Activated CD8-positive, alpha-beta memory T cell treated with anti-CD3 and anti-CD28 coated beads for 24 hours (primary cell): ENCODE measurements at places on chromosomes 7 and 10.

DNA sequence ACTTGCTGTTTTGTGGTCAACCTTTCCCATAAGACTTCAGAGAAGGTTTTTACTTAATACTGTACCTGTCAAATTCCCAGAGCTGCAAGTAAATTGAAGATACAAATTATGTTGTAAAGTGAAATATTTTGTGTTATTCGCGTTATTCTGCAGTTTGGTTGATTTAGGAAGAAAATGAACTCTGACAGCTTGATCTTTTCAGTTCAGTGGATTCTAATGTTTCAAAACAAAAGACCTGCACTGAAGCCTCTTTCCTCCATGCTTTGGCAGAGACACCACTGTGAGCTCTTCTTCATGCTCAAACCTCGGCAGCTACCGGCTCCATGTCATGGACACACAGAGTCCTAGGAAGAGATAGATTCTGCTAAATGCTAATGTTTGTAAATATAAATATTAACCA is 75.7 kb upstream of the INSYN2A start:
- DNase-seq = no peak

DNA sequence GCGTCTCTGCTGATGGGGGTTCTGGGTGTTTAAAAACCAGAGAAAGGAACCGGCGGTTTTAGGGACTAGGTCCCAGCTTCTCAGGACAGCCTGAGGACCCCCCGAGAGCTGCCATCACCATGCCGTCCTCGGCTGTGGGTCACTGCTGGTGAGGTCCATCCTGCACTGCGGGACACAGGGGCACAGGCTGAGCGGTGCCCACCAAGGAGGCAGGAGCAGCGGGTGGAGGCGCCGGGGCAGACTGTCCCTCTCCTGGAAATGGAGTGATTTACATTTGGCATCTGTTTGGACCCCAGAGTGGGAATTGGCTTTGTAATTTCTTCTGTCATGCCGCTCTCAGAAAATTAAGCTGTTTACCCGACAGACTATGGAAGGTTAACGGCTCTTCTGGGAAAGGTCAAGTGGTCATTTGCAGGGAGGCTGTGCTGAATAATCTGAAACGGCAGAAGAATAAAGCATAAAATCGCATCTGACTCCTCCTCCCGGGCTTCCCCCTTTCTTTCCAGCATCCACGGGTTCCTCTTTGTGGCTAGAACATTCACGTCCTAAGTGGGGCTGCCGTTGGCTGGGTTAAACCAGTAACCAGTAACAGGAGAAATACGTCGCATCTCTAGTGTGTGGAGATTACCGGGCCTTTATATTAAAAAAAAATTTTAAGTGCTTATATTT is 31.7 kb downstream of the LHPP start:
- no peak for DNase-seq

DNA sequence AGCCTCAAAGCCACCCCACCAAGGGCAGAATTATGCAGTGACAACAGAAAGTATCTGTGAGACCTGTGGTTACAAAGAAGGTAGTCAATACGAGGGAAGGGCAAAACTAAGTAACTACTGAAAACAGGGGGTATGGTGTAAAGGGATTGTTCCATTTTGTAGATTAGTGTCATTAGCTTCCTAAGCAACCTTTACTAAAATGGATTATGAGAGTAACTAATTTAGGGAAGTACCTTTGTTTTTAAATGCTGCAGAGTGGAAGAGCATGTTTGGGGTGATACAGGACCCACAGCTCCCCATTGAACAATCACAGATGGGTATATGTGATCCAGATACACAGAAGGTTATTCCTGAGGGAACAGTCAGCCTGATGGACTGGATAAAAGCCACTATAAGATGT is 51.3 kb upstream of the TAC1 start:
- no peak for DNase-seq

DNA sequence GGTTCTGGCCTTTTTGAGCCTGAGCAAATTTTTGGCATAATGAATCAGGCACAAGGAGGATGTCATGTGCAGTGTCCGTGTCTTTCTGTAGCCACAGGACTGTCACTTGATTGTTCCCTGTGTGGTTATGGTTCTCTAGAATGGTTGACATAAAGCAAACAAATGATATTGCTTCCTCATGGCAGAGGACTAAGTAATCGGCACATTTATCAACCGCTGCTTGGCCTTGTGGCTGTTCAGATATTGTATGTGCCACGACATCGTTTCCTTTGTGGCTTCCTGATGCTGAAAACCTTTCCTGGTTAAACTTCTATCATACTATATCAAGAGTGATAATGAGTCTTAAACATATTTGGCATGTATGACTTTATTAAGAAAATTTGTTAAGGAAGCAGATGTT is 598.8 kb downstream of the SUGCT start:
- no peak for DNase-seq

- DNase-seq = no peak
Observed at GRCh38 chr7:30934225-30934624, 22.6 kb downstream of the AQP1 start.

DNA sequence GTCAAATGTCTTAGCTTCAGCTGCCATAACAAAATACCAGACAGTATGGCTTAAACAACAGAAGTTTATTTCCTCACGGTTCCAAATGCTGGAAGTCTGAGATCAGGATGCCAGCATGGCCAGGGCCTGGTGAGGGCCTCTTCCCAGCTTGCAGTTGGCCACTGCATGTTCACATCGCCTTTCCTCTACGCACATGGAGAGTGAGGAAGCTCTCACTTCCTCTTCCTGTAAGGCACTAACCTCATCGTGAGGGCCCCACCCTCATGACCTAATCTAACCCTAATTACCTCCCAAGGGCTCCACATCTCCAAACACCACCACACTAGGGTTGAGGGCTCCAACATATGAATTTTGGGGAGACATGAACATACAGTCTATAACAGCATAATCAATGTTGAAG is 14.4 kb downstream of the ZNF33B start:
- no peak for DNase-seq

DNA sequence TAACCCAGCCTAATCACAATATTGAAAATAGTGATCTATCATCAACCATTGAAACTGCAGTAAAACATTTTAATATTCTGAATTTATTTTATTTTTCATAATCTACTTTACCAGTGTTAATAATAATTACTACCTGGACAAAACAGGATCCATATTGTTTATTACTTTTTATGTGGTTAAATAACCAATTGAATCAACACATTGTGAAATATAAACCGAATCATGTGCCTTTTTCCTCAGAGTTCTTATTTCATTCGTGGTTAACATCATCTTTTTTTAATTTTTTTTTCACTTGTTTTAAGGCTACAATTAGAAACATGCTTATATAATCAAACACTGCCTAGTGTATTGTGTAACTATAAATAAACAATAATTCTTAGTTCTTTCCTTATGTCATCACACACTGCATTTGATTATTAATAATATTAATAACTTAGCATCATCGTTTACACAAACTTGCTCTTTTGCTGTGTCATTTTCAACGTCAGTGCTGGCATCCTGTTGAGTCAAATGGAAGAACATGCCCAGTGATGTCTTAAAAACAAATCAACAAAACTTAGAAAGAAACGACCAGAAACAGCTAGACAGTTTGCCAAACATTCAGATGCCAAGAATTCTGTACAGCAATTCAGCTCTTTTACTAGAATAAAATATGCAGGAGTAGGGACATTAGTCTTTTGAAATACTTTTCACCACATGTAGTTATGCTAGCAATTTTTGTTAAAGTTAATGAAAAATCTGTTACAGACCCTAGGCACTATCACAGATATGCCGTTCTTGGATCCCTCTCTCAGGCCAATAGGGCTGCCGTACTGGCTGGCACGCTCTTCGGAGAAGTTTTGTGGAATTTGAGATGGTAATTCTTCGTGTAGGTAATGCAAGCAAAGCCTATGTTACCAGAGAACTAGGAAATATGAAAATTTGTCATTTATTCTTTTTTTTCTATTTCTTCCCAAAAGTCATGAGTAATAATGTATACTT is 330.4 kb upstream of the SEMA3A start:
- DNase-seq = no peak
